A673 (cell line): ENCODE measurements at places on chromosomes 13 and 19.
A peak's percentile ranks its signal among the peaks of the same experiment; 100 is the strongest.

DNA sequence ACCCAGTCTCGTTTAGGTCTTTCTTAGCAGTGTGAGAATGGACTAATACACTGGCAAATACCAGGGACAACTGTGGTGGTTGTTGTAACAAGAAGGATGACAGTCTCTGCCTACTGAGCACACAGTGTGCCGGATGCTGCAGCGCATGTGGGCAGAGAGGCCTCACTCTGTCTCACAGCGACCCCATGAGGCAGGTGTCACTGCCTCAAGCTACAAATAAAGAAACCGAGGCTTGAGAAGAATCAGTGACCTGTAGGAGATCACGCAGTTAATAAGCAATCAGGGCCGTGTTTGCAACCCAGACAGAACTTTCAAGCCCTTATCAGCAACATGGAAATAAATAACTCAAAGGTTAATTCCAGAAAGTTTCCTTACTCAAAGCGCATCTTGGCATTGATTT lies 40.5 kb upstream of the GAS6 start:
- DNase-seq = peak; percentile 12

DNA sequence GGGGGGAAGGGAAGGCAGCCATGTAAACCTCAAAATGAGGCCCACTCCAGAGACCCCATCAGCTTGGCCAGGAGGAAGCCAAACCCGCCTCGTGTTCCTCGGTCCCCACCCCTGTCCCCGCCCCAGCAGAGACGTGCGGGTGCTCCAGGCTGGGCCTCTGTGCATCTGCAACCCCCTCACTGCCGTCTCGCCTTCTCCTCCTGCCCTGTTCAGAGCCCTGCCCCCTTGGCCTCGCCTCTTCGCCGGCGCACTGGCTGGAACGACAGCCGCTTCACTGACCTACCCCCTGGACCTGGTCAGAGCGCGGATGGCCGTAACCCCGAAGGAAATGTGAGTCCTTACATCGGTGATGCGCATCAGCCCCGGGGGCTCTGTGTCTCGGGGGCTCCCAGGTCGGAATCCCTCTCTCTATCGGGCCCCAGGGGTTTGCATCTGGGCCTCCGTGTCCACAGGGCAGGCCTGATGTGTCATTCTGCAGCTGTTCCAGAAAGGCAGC lies 32.2 kb downstream of the TMEM161A start:
- no peak for DNase-seq

DNA sequence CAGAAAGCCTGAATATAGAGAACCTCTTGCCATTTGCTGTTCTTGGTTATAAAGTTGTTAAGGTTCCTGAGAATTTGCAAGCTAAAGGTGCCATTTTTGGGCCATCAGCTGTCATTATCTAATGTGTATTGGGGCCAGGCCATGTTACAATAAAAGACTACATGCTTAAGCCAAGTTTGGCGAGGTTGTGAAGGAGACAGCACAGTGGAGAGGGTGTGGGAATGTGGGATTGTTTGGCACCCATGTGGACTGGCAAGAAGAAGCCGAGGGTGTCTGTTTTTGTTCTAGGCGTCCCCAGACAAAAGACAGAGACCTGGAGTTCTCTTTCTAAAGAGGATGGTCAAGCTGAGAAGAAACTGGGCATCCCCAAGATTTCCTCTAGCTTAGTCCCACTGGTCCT lies 64.7 kb downstream of the ZNF44 start:
- no peak for DNase-seq

DNA sequence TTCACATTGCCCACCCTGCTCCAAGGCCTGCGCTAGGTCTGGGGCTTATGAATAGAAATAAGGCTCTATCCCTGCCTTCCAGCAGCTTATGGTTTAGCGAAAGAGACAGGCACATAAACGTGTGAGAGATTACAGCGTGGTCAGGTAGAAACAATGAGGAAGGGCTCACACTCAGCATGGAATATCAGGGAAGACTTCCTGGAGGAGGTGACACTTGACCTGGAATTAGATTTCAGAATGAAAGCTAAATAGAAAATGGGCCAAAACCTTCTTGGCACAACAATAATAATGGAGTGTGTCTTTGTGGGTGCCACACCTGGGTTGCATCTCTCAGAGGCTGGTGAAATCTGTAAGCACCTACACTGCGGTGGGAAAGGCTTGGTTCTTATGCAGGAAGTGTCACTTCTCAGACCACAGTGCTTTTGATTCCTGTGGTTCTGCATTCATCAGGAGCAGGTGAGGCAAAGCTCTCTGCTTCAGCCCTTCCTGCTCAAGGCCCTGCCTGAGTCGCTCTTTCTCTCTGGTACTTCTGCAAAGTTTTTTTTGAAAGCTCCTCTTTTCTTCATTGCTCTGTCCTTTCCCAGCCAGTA lies 430.3 kb downstream of the ZNF536 start:
- DNase-seq = no peak

- DNase-seq = no peak
Measured at GRCh38 chr13:67138970-67139369, 91.2 kb downstream of the PCDH9 start.

DNA sequence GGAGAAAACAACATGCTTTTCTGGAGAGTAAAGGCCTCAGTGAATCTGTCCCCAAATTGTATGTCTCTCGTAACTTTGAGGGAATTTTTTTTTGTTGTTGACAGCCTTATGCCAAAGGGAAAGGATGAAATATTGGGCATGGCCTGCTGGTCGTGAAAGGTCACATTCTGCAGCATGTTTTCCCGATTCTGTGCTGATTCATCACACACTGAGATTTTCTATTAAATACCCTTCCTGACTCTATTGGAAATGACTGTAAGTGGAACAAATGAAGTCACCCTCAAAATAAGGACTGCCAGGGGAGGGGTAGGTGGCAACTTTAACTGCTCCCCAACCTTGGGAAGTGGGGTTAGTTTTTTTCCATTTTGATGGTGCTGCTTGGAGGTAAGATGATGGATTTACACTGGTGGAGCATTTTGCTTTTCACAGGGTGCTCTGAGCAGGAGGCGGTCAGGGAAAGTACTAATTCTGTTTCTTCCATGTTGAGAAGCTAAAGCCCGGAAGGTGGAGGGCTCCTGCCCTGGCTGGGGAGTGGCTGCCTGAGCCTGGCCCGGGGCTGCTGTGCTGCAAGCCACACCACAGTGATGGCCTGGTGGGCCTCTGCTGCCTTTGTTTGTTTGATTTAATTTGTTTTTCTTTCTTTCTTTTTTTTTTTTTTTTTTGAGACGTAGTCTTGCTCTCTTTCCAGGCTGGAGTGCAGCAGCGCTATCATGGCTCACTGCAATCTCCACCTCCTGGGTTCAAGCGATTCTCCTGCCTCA lies 116.8 kb upstream of the SPATA13 start:
- no peak for DNase-seq

DNA sequence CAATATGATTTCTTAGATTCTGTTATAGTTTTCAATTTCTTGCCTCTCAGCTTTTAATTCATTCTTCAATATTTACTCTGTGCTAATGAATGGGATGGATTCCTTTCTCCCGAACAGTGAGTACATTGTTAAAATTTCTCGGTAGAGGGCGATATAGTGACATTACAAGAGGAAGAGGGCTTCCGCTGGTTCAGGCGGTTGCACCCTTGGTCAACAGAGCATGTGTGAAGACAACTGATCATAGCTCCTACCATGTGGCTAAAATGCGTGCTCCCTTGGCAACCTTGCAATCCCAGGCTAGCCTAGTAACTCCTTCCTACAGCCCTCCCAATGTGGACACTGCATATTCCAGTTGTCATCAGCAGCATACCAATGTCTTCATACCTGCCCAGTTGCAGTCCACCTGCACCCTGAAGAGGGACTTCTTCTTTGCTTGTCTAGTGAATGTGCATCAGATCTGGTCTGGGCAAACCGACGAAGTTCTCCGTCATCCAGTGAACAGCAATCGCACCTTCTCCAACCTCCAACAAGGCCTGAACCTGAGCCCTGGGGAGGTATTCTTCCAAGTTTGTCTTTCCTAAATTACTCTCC lies 653.0 kb upstream of the GPC6 start:
- DNase-seq = peak; percentile 69

DNA sequence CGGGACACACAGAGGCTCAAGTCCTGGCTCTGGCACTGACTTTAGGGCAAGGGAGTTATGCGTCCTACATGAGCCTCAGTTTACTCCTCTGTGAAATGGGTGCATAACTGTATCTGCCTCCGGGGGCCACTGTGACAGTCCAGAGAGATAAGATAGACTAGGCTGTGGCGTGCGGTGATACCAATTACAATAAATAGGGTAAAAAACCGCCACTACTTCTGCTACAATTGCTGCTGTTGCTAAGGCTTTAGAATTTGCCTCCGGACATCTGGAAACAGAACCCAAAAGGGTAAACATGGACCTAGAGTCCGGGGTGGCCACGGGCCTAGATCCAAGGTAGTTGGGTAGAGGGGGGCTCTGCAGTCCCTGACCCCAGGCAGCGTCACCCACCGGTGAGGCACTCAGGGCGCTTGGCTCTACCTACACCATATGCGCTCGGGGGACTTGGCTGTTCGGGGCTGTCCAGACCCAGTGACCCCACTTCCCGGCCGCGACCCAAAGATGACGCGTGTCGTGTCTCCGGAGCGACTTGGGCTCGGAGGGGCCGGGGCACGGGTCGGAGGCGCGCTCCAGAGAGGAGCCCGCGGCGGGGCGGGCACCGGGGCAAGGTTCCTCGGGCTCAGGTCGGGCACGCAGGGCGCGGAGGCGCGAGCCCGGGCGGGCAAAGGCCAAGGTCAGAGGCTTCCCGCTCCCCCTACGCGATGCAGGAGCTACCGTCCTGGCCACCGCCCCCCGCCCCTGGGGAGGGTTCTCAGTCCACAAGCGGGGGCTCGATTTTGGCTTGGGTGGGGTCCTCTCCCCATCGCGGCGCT lies 1.1 kb downstream of the INSR start:
- no peak for DNase-seq

DNA sequence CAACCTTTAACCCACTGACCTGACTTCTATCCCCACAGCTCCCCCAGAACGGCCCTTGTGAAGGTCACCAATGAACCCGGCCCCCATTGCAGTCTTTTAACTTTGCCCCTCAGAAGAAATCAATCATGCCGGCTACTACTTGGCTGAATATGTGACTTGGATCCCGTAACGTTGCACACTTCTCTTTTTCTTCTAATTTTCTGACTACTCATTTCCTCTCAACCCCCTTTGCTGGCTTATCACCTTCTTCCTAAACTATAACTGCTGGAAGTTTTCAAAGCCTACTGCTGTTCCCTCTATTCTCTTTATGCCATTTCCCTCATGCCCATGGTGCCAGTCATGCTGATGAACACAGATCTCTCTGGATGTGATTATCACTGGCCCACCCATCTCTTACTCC lies 367.6 kb downstream of the DNAJC15 start:
- DNase-seq = no peak

GRCh38 chr19:18506101-18506930 lies 15.6 kb downstream of the ELL start:
- no peak for DNase-seq

DNA sequence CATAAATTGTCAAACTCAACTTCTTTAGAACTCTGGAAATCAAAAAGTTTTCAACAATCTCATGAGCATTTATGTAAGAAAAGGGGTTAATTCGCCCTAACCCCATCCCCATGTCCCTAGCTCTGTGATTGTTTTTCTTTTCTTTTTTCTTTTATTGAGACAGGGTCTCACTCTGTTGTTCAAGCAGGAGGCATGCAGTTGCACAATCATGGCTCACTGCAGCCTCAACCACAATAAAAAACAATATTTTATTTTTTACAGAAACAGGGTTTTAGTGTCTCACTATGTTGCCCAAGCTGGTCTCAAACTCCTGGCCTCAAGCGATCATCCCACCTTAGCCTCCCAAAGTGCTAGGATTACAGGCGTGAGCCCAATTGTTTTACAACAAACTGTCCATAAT lies 16.7 kb downstream of the VWA8 start:
- no peak for DNase-seq

DNA sequence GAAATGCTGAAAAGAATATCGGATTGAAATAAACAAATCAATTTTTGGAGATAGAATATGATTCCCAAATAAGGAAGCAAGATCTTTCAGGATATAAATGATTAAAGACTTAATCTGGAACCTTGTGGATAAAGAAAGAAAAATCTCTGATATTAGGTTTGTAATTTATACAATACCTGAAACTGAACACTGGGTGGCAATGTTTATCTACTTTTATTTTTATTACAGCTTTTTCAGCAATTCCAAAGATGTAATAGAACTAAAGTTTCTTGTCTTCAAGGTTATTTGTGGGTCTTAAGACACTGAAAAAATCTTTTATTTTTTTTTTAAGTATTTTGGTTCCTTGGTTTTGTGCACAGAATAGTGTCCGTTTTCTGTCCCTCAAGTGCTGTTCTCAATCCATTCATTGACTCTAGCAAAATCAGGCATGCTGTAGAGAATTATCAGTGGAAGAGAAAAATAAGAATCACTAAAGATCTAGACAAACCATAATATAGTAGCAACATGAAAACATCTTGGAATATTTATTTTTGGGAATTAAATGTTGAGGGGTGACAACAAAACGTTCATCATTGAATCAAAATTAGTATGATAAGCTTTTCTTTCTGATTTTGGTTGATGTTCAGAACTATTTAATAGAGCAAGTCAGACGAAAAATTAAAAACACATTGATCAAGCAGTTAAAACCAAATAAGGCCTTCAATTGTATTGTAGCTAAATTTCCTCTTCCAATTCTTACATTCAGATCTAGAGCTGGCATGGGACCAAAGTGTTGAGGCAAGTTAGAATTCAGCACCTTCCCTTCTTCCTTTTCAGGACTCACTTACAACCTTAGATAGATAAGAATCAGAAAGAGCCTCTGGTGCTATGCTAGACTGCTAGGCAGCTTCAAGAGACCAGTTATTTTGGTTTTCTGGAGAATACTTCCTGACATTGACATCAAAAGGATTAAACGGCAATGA lies 704.4 kb upstream of the PCDH20 start:
- peak; percentile 56 for DNase-seq

DNA sequence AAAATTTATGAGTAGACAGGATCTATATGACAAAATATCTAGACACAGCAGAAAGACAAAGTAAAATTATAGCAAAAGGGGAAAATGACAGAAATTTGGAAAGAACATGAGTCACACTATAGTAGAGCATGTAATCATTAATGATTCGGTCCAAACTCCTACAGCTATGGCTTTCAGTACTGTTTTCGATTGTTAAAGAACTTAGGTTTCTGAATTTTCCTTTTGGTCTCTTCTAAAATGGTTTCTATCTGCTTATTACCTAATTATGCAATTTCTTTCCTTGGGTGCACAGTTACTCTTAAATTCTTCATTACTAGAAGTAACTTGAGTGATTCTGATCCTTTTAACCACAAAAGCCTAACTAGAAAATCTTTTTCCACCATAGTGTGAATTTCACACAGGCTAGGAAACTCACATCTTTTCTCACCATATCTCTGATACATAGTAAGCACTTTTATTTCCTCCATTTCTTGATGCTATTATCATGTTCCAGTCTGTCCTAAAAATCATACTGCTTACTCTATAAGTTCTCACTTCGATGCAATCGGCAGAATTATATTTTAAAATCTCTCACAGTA lies 1101.4 kb downstream of the PCDH9 start:
- no peak for DNase-seq

GRCh38 chr19:7272856-7273578 lies 21.2 kb downstream of the INSR start:
- DNase-seq = no peak
